ENCODE measurements at places on chromosomes 7 and 10. TPM values are rescaled to one million over a fixed set of nuclear protein-coding genes. Genes with fewer than 3 reads are reported as not detected.

DNA sequence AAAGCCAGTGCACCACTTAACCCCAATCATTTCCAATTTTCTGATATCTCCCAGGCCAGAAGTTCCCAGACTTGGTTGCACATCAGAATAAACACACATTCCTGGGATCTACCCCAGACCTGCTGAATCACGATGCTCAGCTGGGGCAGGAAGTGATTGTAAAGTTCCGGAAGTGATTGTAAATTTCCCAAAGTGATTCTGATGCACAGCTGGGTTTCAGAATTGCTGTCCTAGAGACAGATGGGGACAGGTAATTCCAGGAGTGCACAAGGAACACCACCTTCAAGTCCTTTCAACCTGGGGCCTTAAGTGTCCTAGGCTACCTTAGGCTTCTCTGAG is 104.2 kb upstream of the EEPD1 start:
- DNase-seq: no peak

KCNMA1 gene
- total RNA-seq: 6.1 TPM

STEAP2 gene
- total RNA-seq: 42.1 TPM

RNF133 gene
- 0.26 TPM for total RNA-seq

CALD1 gene
- total RNA-seq: 140 TPM

All from right cardiac atrium (tissue), 5 donors.